Skeletal muscle cell (primary cell): ENCODE measurements at places on chromosomes 1 and 21.

DNA sequence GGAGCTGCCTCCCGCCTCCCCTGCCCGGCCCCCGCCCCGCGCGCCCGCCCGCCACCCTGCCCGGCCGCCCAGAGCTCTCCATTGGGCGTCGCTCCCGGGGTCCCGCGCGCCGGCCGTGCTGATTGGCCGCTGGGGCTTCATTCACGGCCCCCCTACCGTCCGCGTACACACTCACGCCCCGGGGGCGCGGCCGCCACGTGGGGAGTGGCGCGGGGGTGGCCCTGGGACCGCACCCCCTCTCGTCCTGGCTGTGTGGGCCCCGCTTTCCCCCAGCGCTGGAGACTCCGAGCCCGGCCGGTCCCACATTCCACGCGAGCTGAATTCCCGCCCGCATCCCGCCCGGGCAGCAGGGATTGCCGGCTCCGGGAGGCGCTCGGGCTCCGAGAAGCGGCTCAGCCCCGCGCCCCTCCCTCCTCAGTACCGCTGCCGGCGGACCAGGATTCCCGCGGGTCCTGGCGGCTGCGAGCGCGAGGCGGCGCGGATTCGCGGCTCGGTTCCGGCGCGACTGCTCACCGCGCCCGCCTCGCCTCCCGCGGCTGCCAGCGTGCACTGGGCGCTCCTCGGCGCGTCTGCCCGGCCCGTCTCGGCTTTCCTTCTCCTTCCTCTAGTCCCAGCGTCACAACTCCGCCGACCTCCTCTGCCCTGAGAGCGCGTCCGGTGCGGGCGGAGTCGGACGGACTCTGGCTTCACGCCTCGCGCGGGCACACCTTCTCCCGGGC, 450 bp upstream of the POU3F1 start:
- peak; percentile 30 for DNase-seq

DNA sequence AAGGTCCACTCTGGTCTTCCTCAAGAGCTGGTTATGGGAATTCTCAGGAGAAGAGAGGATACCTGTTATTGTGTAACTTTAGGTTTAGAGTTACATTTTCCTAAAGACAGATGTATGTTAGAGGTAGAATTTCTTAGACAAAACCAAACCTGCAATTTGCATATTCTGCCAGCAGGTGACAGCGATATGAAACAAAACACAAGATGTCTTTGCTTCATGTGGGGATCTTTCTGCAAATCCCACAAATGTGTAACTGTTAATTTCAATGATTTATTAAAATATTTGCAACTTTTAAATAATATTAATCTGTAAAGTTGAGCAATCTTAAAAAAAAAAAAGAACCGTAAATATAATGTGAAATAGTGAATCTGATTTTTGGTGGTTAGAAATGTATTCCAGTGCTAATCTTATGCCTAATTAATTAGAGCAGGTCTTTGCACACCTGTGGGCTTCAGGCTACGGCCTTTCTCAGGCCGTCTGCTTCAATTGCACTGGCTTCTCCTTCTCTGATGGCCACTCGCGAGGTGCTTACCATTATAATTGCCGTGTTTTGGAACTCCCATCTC, 33.4 kb downstream of the FAM78B start:
- no peak for DNase-seq

DNA sequence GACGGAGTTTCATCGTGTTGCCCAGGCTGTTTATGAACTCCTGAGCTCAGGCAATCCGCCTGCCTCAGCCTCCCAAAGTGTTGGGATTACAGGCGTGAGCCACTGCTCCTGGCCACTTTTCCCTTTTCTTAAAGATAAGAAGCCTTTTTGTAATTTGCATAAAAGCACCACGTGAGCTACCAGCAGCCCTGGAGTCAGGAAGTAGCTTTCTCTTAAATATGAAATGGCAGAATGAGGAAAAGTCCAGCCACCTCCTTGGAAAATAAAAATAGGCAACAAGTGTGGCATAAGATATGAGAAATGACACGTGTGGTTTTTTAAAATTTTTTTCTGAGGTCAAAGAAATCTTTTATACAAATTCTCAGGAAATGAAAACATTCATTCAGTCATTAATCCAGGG, 259.7 kb downstream of the DYRK1A start:
- DNase-seq, result no peak

DNA sequence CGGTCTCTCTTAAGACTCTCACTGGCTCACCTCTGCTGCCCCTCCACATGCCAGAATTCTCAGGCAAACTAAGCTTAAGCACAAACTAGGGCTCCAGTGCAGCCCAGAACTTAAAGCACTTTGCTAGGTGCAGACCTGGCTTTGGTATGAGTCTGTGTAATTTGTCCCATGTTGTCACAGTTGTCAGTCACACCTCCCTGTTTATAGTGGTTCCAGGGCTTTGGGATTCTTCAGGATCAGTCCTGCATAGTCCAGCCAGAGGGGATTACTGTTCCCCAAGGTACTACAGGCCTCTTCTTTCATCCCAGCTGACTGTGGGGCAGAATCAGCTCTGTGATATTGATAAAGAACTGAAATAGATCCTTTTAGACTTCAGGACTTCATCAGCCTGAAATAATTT, 105.0 kb upstream of the UBE2U start:
- no peak for DNase-seq

DNA sequence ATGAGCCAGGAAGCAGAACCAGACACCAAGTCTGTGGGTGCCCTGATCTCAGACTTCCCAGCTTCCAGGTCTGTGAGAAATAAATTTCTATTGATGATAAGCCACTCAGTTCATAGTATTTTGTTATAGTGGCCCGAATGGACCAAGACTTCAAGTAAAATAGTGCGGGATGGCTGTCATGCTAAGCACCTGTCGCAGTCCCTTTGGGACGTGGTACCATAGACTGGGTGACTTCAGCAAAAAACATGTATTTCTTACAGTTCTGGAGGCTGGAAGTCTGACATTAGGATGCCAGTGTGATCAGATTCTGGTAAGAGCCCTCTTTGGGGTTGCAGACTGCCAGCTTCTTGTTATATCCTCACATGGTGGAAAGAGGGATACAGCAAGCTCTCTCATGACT, 2.6 kb upstream of the C1orf198 start:
- DNase-seq, result no peak

GRCh38 chr1:18951818-18952391, 4.6 kb downstream of the IFFO2 start:
- no peak for DNase-seq

DNA sequence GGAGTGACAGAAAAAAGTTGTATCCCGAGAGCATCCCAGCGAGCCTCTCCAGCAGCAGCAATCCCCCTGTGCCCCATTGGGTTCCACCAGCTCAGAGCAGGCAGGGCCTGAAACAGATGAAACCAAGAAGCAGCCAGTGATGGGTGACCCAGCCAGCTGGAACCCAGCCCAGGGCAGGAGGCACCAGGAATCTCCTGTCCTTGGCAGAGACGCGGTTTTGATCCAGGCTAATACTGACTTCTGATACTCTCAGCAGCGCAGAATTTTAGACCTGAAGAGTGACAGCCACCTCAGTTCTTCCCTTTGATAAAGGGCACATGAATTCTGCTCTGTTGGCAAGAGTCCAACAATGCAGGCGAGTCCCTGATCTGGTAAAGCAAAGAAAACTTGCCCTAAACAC, 11.4 kb upstream of the OLIG1 start:
- no peak for DNase-seq

- DNase-seq, result no peak
Observed at GRCh38 chr1:229192853-229193252, 78.1 kb upstream of the RAB4A start.

- DNase-seq, result no peak
Observed at GRCh38 chr1:170063109-170063826, 11.2 kb downstream of the KIFAP3 start.

DNA sequence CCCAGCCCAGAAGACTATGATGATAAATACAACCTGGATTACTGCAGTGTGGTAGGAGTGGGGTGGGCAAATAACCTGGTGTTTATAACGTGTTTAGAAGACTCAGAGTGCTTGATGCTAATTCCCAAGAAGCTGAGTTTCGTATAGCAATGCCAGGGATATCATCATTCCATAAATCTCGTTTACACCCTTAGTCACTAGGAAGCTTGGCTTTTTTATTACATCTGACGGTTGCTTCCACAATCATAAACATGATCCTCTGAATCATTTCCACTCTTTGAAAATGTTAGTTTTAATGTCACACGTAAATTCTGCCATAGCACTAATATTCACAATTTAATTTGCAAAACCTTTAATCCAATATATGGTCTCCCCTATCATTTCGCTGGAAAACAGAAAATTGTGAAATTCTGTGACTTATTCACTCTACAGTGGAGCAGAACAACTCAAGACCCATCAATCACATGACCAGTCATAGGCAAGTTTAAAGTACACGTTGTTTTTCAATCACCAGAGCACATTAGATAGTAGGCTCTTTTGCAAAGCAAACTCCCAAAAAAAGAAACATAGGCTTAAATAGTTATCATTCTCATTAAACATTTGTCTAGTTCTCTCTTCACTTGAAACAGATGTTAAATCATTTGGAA, 321.0 kb downstream of the LTN1 start:
- DNase-seq, result peak; percentile 31

- no peak for DNase-seq
Observed at GRCh38 chr1:56466538-56466937, 112.8 kb downstream of the PLPP3 start.

- no peak for DNase-seq
Observed at GRCh38 chr1:89847191-89847729, 26.4 kb downstream of the LRRC8D start.

DNA sequence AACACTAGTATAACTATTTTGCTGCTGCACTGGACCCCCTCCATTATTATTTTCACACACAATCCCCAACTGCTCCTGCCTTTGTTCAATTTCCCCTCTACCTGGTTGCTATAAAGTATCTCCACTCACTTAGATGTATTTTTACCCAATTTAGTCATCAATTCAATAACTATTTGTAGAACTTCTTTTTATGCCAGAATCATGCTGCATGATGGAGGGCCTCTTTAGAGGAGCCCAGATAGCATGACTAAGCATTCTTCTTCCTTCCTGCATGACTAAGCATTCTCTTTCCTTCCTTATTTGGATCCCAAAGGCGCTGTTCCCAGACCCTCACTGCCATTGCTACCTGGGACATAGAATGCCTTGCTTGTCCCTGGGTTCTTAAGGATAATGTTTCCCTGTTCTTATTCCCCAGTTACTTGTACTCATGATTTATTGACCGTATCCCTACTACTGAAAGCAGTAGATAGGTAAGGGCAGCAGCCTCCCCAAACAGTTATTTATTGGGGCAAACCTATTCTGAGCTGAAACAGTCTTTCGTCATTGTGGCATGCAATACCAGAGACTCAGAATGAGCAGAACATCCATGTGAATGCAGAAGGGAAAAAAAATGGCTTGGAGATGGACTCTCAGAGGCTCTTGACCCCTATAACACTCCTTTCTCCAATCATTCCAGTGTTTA, 89.3 kb upstream of the AKT3 start:
- no peak for DNase-seq

DNA sequence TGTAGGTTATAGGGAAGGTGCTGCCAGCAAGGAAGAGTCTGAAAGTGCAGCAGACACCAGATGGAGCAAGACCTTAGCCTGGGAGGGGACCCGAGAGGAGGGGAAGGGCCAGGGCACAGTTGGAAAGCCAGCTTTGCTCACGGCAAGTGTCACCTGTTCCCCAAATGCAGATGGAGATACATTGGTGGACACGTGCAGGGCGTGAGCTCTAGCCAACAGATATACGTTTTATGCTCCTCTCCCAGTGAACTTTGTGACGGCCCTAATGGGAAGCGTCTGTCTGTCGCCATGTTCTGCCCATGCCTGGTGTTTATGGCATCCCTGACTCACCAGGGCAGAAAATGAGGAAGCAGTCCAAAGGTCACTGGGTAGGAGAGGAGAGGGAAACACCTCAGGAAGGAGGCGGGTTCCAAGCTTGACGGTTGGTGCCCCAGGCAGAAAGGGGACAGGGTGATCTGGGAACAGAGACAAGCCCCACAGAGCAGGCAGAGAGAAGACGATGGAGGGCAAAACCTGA, 7.6 kb downstream of the GPA33 start:
- DNase-seq, result no peak

GRCh38 chr1:210330279-210330866, 1.7 kb downstream of the HHAT start:
- no peak for DNase-seq

GRCh38 chr1:19445417-19446342, 39.7 kb downstream of the CAPZB start:
- DNase-seq, result no peak

DNA sequence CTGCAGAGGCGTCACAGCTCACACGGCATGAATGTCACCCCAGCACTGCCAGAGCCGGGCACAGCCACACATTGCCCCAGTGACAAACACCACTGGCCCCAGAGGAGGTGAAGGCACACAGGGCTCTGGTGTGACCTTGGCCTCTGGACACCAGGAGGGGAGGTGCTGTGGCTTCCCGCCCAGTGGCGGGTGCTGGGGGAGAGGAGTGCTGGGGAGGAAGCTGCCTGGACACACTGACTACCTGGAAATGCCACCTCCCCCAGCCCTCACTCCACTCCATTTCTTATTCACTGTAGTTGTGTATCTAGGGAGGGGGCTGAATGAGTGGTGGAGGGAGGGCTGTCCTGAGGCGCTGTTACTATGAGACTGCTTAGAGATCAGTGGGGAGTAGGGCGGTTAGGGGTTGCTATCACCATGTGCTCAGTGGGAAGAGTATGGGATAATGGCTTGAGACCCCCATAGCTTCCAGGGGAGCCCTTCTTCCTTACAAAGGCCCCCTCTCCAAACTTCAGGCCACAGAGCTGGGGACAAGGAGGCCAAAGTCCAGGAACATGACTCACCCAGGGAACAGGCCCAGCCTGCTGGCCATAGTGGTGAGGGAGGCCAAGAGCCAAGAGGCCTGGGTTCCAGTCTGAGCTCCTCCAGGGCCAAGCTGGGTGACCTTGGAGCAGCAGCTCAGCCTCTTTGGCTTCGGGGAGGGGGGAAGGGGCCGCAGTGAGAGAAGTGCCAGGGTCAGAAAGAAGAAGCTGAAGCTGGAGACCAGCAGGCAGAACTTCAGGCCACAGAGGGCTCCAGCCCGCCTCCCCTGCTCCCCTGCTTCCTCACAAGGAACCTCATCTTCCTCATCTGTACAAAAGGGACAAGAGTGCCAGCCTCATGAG, 40.1 kb downstream of the AHDC1 start:
- no peak for DNase-seq

GRCh38 chr1:197141575-197141974, 4.9 kb downstream of the ASPM start:
- DNase-seq, result no peak

GRCh38 chr1:17347769-17348592, 24.0 kb upstream of the PADI6 start:
- no peak for DNase-seq

GRCh38 chr1:93200086-93200620, 19.6 kb downstream of the CCDC18 start:
- no peak for DNase-seq

- no peak for DNase-seq
Observed at GRCh38 chr1:26278724-26279455, 996 bp upstream of the SH3BGRL3 start.

DNA sequence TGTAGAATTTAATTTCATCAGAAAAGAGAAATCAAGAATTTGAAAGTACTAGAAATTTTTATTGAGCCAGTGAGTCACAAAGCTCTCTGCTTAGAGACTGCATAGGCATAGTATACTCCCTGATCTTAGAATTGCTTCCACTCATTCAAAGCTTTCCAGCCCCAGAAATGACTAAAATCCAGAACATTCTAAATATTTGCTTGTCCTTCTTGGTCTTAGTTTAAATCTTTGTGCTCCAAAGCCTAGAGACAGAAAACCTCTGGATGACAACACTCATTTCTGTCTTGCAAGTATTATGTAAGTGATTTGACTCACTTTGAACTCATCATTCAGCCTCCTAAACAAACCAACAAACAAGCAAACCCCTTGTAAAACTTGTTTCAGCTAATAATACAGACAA, 74.2 kb downstream of the PTPRC start:
- no peak for DNase-seq

GRCh38 chr1:229864686-229865230, 202.3 kb upstream of the GALNT2 start:
- DNase-seq, result no peak

GRCh38 chr1:32470991-32471694, 6.3 kb downstream of the ZBTB8B start:
- DNase-seq, result no peak
